ENCODE measurements at places on chromosomes 2 and 18. TPM values are rescaled to one million over a fixed set of nuclear protein-coding genes. Genes with fewer than 3 reads are reported as not detected.

Gene GCG
- total RNA-seq = not detected

Gene CLEC4F
- not detected for total RNA-seq

Gene REG3A
- total RNA-seq = not detected

Gene FAM124B
- not detected for total RNA-seq

Gene TMEM127
- 19.6 TPM for total RNA-seq

Gene OTOS
- total RNA-seq = not detected

Gene KIAA2012
- total RNA-seq = not detected

Gene DHRS9
- not detected for total RNA-seq

Gene LRRTM4
- not detected for total RNA-seq

Gene CSRNP3
- total RNA-seq = 1.7 TPM

Gene CEBPZOS
- total RNA-seq = 16.5 TPM

Gene BIN1
- total RNA-seq = 38.8 TPM

Measured in bronchus fibroblast of lung (primary cell).